ENCODE measurements at places on chromosomes 1 and 21. TPM values are rescaled to one million over a fixed set of nuclear protein-coding genes. Genes with fewer than 3 reads are reported as not detected.

- DNase-seq: no peak
Measured at GRCh38 chr1:55943012-55943411, 636.4 kb downstream of the PLPP3 start.

- DNase-seq: no peak
Measured at GRCh38 chr1:2135441-2135841, 59.1 kb downstream of the FAAP20 start.

- no peak for DNase-seq
Measured at GRCh38 chr1:37261129-37261528, 213.3 kb upstream of the ZC3H12A start.

GRCh38 chr1:10054465-10054864 is 21.7 kb downstream of the UBE4B start:
- DNase-seq: no peak

The PHC2 gene
- total RNA-seq: 31.5 TPM

The BSND gene
- not detected for total RNA-seq

DNA sequence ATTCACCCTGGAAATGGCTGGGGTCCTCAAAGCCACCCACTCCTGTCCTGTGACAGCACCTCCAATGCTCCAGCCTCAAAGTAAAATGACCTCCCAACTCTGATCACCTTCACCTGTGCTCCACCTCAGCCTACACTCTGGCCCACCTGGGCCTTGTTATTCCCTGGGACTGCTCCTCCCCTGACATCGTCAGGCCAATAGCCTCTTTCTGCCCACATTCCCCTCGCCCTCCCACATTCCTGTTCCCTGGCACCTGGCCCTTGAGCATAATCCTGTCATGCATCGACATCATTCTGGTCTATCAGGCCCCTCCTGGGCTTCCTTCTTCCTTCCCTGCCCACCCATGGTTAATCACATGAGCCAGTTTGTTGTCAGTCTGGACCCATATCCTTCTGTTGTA is 13.2 kb upstream of the BCAR3 start:
- no peak for DNase-seq

- DNase-seq: no peak
Measured at GRCh38 chr1:93459126-93459525, 11.2 kb downstream of the FNBP1L start.

DNA sequence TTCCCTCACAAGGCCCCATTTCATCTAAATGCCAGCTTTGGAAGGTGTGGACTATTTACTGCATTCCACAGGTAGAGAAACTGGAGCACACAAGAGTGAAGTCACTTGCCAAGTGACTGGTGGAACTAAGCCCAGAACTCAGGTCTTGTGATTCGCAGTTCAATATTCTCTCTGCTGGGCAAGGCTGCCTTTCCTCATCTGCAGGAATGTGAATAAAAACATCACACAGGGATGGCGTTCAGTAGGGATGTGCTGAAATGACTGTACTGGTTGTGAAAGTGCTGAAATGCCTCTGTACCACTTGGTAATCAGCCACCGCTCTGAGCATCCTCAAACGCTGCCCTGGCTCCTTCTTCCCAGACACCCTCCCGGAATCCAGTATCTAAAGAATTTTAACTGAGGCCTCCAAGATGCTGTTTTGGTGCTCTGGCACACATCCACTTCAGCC is 145.6 kb downstream of the HIVEP3 start:
- DNase-seq: no peak

DNA sequence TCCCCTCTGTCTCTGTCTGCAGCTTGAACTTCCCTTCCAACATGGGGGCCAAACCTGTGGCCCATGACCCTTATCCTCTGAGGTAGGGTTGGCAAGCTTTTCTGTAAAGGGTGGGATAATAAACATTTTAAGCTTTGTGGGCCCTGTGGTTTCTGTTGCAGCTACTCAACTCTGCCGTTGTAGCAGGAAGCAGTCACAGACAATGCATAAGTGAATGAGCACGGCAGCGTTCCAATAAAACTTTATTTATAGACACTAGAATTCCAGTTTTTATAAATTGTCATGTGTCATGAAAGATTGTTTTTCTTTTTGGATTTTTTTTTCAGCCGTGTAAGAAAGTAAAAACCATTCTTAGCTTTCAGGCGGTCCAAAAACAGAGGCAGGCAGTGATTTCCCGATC is 18.2 kb upstream of the CDK18 start:
- no peak for DNase-seq

The PLA2G2C gene
- total RNA-seq: 3.1 TPM

Measured in activated T-cell treated with anti-CD3 and anti-CD28 coated beads, Interleukin-2, amount 50 U/mL, for 72 hours (primary cell).